ENCODE measurements at places on chromosomes 1 and 21. TPM values are rescaled to one million over a fixed set of nuclear protein-coding genes. Genes with fewer than 3 reads are reported as not detected.
A peak's percentile ranks its signal among the peaks of the same experiment; 100 is the strongest.

DNA sequence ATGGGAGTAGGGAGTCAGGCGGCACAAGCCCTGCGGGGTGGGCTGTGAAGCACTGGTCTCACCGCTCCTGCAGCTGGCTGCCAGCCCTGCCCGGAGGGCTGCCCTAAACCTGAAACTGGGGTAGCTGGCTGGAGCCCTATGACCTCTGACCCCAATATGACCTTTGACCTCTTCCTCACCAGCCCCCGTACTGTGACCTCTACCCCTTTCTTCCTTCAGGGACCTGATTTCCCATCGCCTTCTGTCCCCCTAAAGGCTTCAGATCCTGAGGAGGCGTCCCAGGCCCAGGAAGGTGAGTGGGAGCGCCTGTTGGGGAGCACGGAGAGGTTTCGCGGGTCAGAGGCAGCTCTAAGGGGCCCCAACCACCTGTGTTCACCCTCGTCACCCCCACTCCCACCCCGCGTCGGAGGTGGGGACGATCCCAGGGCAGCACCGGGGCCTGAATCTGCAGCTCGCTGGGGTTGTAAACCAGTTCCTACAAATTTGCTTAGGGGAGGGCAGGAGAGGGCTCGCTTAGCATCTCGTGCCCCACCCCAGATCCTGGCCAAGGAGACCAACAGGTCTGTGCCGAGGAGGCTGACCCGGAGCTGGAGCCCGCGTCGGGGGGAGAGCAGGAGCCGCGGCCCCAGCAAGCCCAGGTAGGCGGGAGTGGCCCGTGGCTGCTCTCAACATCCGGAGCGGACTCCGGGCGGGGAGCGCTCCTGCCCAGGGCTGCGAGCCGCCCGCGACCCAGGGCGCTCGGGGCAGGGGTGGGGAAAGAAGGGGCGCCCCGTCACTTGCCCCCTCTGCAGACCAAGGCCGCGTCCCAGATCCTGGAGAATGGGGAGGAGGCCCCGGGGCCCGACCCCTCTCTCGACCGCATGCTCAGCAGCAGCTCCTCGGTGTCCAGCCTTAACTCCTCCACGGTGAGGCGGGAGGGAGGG, 7.3 kb downstream of the SYTL1 start:
- DNase-seq: peak; percentile 78

- no peak for DNase-seq
Measured at GRCh38 chr1:219988387-219988786, 57.9 kb downstream of the EPRS1 start.

DNA sequence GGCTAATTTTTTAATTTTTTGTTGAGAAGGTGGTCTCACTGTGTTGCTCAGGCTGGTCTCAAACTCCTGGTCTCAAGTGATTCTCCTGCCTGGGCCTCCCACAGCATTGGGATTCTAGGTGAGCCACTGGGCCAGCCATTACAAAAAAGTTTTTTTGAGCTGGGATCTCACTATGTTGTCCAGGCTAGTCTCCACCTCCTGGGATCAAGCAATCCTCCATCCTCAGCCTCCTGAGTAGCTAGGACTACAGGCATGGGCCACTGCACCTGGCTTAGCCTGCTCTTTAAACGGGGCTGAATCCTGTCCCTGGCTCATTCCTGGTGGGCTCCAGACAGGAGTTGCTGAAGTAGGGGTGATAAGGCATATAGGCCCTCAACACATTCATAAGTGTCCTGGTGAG, 2.5 kb downstream of the TAS1R1 start:
- peak; percentile 29 for DNase-seq

DNA sequence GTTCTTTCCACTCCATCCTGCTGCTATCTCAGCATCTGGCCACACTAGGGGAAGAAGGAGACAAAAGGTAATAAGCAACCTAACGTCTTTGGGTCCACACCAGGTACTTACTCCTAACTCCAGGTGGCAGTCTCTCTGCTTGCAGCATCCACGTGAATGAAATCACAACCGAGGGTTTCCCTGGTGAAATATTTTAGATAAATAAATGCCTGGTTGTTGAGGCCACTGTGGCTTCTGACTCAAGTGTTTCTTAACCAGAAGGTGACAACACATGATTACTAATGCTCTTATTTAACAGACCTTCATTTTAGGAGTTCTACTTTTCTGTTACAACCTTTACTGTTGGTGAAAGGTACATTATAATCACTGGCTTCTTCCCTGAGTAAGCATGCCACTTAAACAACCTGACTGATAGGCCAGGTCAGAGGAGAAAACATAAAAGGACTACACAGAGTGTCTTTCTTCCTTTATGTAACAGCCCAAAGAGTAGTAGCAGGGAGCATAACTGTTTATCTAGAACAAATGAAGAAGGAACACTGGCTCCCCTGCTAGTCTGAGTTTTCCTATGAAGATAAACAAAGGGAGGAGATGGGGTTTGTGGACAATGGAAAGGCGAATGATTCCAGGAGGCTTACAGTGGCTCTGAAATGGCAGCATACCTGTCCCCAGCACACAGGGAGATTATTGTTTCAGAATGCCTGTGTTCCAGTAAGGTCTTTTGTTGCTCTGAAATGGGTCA, 59.9 kb downstream of the SYT6 start:
- no peak for DNase-seq

GRCh38 chr1:150813028-150813707, 5.1 kb upstream of the CTSK start:
- peak; percentile 52 for DNase-seq

DNA sequence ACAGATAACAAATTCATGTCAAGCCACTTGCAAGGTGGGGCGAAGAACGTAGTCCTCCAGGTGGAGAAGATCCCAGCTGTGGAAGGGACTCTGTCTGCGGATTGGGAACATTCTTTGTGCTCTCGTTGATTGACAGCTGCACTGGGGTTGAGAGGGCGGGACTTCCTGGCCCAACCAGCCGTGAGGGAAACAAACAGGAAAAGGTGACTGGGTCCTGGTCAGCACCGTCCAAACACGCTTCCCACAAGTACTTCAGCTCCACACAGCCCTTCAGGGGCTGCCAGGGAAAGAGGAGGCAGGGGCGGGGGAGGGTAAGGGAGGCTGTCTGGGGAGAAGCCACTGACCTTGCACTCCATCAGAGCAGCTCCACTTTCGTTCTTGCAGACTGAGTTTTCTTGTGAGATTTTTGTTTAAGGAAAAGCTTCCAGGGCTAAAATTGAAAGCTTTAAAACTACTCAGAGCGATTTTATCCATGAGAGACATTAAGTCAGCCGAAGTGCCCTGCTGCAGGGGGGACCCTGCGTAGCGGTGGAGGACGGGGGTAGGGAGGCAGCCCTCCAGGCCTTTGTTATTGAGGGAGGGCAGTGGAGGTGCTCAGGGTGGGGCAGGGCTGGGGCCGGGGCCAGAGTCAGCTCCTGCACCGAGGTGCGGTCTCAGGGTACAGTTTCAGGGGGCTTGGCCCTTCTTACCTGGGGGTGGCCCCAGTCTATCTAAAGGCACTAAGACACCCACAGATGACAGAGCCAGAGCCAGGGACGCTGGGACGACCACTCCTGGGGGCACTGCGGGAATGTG, 21.6 kb upstream of the STUM start:
- DNase-seq: no peak

DNA sequence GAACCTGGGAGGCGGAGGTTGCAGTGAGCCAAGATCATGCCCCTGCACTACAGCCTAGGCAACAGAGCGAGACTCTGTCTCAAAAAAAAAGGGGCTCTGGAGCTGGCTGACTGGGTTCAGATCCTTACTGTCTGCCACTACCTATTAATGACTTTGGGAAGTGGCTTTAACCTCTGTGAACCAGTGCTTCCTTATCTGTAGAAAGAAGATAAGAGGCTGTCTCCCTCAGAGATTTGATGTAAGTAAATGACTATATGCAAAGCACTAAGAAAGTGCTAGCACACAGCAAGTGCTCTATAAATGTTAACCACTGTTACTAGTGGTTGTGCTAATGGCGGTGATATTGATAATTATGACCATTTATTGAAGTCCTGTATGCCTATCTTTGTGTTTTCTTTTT, 94.6 kb downstream of the VPS13D start:
- DNase-seq: no peak

- DNase-seq: no peak
Measured at GRCh38 chr1:108511764-108512163, 48.1 kb upstream of the EEIG2 start.

- no peak for DNase-seq
Measured at GRCh38 chr1:117026361-117026760, 24.8 kb downstream of the CD101 start.

- no peak for DNase-seq
Measured at GRCh38 chr1:150110116-150110515, 39.6 kb upstream of the PLEKHO1 start.

- no peak for DNase-seq
Measured at GRCh38 chr1:90358448-90358847, 358.7 kb downstream of the BARHL2 start.

GRCh38 chr1:40658751-40659648, 6.5 kb downstream of the RIMS3 start:
- no peak for DNase-seq

GRCh38 chr1:175433532-175434282, 241.1 kb upstream of the KIAA0040 start:
- DNase-seq: peak; percentile 86

GRCh38 chr1:220747437-220748088, 559 bp upstream of the MTARC2 start:
- DNase-seq: no peak

DNA sequence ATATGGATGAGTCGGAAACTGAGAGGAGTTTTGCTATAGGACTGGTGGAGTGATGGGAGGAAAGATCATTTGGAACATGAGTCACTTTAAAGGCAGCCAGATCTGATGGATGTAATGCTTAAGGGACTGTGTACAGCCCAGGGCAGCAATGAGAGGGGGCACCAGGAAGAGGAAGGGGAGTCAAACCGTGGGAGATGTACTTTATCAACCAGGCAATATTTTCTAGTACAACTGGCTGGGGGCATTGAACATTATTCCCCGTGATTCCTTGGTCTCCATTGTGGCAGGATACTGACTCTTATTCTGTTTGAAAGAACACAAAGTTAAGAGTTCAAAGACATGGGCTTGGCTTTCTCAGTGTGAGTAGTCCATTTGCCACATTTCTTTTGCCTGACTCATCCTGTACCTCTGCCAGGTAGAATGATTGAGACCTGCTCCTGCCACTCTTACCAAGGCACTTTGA, 268.2 kb upstream of the NR5A2 start:
- DNase-seq: no peak

- no peak for DNase-seq
Measured at GRCh38 chr1:108107658-108108057, 92.5 kb downstream of the SLC25A24 start.

DNA sequence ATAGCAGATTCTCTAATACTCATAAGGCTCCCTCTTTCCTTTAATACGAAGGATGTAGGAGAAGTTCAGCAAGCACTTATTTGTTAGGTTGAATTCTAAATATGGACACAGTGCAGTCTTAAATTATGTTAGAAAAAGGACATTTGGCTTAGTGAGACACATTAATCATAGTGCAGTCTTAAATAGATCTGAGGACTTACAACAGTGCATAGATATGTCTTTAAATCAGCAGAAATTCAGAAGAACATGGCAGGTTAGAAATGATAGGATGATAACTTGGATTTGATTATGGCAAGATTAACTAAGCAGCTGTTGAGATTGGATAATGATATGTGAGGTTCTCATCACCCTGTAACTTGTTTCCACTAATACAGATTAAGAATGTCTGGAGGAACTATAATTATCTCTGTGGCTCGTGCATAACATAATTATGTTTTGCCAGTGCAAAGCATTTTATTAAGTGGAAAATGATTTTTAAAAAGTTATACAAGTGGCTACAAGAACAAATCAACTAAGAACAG, 485.9 kb downstream of the USP25 start:
- no peak for DNase-seq

DNA sequence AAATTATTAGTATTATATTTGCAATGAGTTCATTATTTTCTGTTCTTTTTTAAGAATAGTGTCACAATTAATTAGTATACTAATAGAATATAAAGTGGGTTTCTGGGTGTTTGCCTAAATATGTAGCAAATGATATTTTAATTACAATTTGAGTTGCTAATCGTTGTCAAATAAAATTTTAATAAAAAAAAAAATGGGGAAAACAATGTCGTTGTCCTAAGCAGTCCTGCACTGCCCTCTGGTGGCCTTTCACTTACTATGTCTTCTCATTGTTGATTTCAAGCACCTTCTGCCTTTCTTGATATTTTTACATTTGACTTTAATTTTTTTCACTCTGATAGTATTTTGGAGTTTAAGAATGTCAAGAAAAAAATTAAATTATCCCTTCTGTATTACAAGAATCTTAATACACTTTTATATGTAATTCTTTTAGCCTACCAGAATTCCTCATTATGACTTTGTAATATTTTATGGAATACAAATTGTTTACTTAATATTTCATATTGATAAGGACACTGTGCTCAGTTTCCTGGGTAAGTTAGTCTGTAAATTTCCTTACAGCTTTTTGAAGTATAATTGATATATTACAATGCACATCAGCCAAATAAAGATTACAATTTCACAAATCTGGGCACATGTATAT, 104.5 kb upstream of the FMN2 start:
- DNase-seq: no peak

- no peak for DNase-seq
Measured at GRCh38 chr1:56931686-56932085, 34.1 kb downstream of the C8B start.

- DNase-seq: no peak
Measured at GRCh38 chr1:34808051-34808810, 15.4 kb downstream of the GJA4 start.

GRCh38 chr1:53104289-53104913, 38.0 kb downstream of the SLC1A7 start:
- DNase-seq: no peak

- no peak for DNase-seq
Measured at GRCh38 chr1:186757851-186758250, 70.9 kb upstream of the PLA2G4A start.

GRCh38 chr1:201982082-201982622, 296 bp upstream of the RNPEP start:
- DNase-seq: peak; percentile 84

GRCh38 chr21:32795802-32796559, 24.4 kb upstream of the PAXBP1 start:
- no peak for DNase-seq

- DNase-seq: no peak
Measured at GRCh38 chr1:228105270-228105995, 2.3 kb upstream of the C1orf35 start.

DNA sequence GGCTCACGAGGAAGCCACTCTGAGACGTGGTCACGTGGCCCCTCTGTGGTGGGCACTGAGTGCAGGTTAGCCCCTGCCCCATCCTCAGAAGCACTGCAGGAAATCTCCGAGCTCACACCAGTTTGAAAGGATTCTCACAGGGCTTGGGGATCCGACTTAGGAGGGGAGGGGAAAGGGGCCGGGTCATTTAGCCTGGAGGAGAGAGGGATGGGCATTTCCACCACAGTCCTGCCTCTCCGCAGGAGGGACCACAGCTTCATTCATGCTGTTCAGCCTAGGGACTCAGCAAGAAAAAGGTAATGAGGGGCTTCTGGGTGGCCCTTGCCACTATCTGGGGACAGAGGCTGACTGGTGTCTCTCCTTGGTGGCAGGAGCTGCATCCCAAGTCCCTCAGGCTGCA, 126.5 kb downstream of the NPHP4 start:
- DNase-seq: no peak

PDC gene
- not detected for total RNA-seq

NOS1AP gene
- total RNA-seq: 10.7 TPM

AIRE gene
- total RNA-seq: 0.25 TPM

CD53 gene
- 70.9 TPM for total RNA-seq

SERPINC1 gene
- 0.41 TPM for total RNA-seq

RHEX gene
- total RNA-seq: 39.5 TPM

IVL gene
- total RNA-seq: not detected

LCE1E gene
- not detected for total RNA-seq

CELA2A gene
- not detected for total RNA-seq

FALEC gene
- total RNA-seq: not detected

ANKRD65 gene
- 5.2 TPM for total RNA-seq

IL12RB2 gene
- total RNA-seq: 1.5 TPM

MAP1LC3C gene
- 5.1 TPM for total RNA-seq

CACNA1E gene
- 0.19 TPM for total RNA-seq

IL19 gene
- 3.6 TPM for total RNA-seq

FCRLB gene
- total RNA-seq: 2.3 TPM

All from kidney (tissue), 22 donors.